ENCODE measurements at places on chromosomes 7 and 10. TPM values are rescaled to one million over a fixed set of nuclear protein-coding genes. Genes with fewer than 3 reads are reported as not detected.

The PTPN20 gene
- 4.5 TPM for total RNA-seq

The PAX2 gene
- not detected for total RNA-seq

The IRF5 gene
- 0.13 TPM for total RNA-seq

The EPHA1 gene
- total RNA-seq: not detected
